ENCODE measurements at places on chromosomes 4 and X.

- DNase-seq = no peak
Observed at GRCh38 chr4:53937918-53938317, 126.5 kb downstream of the CHIC2 start.

DNA sequence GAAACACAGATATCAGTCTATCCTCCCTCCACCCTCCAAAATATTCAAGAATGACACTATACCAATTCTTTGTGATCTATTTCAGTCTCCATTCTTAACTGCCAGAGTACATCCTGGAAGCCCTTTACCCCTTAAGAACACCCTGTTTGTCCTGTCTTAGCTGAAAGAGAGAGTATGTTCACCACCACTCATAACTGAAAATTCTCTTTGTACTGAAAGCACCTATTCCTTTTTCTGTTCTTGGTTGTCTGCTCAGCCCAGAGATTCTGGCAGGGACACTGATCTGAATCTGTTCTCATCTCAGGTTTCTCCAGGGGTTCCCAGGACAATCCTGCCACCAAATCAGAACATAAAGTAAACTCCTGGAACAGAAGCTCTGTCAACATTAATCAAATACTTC lies 25.4 kb upstream of the EREG start:
- no peak for DNase-seq

DNA sequence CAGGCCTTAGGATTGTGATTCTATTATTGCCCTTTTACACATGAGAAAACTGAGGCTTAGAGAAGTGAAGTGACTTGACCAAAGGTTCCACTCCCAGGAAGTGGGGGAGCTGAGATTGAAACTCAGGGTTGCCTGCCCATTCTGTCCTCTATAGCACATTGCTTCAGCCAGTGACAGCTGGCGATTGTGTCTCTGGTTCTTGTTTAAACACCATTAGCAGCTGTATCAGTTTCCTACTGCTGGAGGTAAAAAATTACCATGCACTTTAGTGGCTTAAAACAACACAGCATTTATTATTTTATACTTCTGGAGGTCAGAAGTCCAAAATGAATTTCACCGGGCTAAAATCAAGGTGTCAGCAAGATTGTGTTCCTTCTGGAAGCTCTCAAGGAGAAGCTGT lies 205.8 kb upstream of the MAMLD1 start:
- peak; percentile 16 for DNase-seq

- DNase-seq = no peak
Observed at GRCh38 chrX:154349979-154350378, 24.5 kb downstream of the FLNA start.

GRCh38 chrX:45862801-45863200 lies 662.1 kb upstream of the DIPK2B start:
- DNase-seq = no peak

Data from GM12865 (cell line).